ENCODE measurements at places on chromosomes 2 and 18.
A peak's percentile ranks its signal among the peaks of the same experiment; 100 is the strongest.

DNA sequence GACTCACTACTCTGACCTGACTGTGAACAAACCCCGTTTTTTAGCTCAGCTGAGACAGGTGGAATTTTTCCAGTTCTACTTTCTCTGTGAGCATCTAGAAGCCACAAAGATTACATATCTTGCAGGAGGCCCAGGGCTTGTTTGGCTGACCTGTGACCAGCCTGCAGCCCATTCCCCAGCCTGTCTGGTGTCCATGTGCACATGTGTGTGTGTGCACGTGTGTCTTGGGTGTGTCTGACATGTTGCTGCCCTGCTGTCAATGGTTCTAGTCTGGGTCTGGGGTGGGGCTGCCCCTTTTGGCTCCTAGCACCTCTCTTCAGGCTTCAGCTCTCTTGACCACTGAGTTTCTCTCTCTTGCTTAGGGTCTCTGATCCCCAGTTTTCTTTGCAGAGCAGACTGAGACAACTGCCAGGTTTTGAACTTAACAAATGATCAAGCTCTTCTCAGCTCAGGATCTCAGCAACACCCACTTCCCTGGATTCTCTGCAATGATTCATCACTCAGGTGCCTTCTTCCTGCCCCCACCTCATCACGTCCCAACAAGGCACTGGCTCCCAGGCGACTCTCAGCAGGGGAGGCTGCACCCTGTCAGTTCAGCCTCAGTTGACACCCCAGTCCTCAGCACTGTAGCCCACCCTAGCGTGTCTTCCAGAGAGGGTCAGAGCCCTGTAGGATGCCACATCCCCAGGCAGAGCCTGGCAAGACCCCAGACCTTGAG is 130.3 kb downstream of the CELF4 start:
- no peak for DNase-seq

DNA sequence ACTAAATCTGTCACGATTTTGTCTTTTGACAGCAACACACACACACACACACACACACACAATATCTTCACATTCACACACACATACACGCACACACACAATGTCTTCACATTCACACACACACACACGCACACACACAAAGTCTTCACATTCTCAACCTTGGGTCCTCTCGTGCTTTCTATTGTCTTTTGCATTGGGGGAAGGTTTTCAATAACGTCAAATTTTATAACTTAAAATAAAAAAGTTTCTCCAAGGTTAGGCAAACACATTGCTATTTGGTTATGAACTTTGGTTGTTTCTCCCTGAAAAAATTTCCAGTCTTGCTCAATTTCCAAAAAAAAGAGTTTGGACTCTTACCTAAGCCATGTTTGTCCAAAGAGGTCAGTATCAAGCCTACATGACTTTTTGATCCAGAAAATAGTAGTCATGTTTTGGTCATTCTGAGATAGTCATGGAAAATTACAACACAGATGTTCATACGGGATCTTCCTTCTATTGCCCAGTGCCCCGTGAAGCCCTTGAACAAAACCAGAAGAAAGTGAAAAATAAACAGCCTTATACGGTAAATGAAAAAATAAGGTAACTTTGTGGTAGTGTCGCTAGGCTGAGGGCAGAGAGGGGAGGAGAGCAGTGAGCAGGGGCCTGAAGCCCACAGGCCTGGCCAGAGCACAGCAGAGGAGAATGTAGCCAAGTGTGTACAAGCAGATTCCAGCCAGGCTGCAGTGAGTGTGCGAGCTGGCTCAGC is 542.8 kb upstream of the ID2 start:
- DNase-seq, result peak; percentile 96

GRCh38 chr2:46098621-46099062 is 198.6 kb upstream of the EPAS1 start:
- peak; percentile 90 for DNase-seq

- no peak for DNase-seq
These were observed 75.7 kb downstream of the PIK3C3 start for GRCh38 chr18:42030586-42031182.

GRCh38 chr2:100381240-100381639 is 36.2 kb downstream of the CHST10 start:
- peak; percentile 86 for DNase-seq

DNA sequence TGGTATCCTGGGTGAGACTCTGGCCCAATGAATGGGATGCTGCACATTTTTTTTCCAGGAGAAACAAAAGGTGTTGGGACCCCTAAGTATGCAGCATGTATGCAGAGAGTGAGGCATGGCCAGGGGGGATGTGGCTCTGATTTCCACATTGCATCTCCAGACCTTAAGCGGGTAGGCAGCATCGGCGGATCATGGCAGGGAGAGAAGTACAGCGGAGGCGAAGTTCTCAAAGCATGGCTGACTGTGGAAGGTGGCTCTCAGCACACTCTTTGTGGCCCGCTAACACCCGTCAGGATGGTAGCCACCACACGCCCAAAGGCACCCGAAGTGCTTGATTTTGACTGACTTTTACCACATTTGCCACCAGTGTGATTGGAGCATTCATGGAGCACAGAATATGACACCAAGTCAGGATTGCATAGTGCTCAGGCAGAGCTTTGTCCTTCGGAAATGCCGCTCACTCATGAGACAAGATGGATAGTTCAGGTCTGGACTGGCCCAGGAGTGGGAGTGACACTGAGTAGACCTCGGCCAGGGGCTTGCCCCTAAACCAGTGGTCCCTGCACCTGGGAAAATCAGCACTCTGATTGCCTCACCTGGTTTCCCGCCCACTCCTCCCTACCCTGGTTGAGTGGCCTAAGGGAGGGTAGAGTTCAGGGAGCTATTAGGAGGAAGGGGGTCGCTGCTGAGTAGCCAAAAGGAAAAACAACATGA is 14.2 kb downstream of the INPP4A start:
- DNase-seq, result no peak

- peak; percentile 7 for DNase-seq
These were observed 25.1 kb downstream of the SPDYA start for GRCh38 chr2:28835781-28836180.

- DNase-seq, result no peak
These were observed 98.0 kb downstream of the INHBB start for GRCh38 chr2:120443946-120444345.

- no peak for DNase-seq
These were observed 344.8 kb downstream of the RPRM start for GRCh38 chr2:153133716-153134115.

- peak; percentile 54 for DNase-seq
These were observed 141.1 kb downstream of the HNMT start for GRCh38 chr2:138105358-138105757.

GRCh38 chr18:48646976-48647375 is 108.1 kb downstream of the CTIF start:
- no peak for DNase-seq

DNA sequence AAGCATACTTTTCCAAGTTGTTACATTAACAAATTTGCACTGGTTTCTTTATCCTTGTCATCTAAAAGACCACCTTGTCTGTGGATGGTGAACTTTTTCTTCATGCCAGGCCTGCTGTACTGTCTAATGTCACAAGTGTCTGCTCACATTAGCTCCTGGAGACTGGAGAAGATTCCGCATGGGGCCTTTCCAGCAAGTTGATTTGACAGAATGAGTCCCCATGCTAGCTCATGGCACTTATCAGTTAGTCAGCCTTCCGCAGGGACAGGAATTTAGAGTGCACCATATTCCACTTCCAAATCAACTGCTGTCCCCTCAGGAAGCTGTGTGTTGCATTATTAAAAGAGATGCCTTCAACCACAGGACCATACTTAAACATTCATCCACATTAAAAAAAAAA is 41.4 kb upstream of the LRPPRC start:
- DNase-seq, result no peak

- no peak for DNase-seq
These were observed 3.3 kb upstream of the RMDN2 start for GRCh38 chr2:37921781-37922180.

GRCh38 chr2:33425161-33425560 is 51.3 kb upstream of the RASGRP3 start:
- DNase-seq, result no peak

GRCh38 chr2:134722728-134723127 is 3.9 kb upstream of the TMEM163 start:
- DNase-seq, result no peak

DNA sequence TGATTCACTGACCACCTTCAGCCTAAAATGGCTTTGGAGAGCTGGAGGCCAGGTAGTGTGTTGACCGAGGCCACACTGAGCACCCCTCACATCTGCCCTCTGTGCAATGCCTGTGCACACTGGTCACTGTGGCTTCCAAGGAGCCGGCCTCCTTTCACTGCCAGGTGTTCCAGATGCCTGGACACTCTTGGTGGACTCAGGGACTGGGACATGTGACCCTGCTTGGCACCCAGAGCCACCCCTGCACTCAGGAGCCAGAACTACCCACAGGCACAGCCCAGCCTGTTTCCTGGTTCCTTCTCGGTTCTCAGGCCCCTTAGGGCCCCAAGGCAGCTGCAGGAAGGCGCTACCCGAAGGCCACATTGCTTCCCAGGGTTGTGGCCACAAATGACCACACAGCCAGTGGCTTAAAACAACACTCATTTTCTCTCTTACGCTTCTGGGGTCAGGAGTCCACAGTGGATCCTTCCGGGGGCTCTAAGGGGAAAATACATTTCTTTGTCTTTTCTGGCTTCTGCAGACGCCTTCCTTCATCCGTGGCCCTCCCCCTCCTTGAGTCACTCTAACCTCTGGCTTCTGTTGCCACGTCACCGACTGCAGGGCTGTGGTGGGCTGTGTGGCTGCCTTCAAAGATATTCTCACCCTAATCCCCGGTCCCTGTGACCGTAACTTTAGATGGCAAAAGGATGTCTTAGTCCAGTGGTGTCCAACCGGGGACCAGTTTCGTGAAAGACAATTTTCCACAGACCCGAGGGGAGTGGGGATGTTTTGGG is 78.6 kb downstream of the ASB1 start:
- no peak for DNase-seq

- no peak for DNase-seq
These were observed 149.4 kb upstream of the SLC1A4 start for GRCh38 chr2:64839844-64840243.

DNA sequence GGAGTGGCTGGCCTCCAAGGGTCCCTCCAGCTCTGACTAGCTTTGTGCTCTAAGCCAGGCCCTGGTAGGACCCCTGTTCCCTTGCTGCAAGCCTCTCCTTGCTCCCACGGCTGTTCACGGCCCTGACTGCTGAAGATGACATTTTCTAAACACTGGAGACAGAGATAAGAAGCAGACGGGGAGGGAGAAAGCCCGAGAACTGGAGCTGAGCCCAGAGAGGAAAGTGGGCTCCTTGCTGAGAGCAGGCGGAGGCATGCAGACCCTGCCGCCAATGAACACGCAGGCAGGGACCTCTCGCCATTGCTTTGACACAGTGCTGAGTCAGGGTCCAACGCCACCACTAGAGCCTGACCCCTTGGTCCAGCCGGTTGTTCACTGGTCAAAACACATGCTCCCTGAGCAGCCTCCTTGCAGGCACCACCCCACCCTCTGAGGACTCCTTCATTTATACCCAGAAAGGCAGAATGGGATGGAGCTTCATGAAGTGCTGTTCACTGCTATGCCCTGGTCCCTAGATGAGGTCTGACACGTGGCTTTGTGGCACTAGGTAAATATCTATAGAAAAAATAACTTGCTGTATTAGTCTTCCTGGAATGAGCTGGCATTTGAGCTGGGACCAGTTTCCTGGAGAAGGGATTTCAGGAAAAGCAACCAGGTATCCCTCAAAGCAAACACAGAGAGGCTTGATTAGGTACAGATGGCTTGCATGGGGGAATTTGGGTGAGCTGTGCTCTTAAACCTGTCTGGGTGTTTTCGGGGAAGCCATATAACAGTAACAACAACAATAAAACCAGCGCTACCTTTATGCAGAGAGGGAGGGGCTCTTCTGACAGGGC is 65.7 kb downstream of the MCFD2 start:
- peak; percentile 98 for DNase-seq

GRCh38 chr2:240989451-240990265 is 8.8 kb upstream of the SNED1 start:
- DNase-seq, result peak; percentile 30

DNA sequence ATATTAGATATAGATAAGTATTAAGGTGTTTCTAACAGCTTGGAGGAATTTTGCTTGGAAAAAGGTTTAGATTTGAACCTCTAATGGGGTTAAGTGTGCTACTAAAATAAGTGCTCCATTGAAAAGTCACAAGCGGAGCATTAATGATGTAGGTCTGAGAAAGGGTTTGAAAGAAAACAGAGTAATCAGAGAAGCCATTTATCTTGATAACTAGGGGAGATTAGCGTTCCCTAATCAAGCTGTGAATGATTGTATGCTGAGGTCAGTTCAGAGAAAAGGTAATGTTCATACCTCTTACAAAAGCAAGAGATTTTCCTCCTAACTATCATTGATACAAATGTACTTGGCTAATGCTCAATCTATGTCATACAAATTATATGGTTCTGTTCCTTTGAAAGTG is 1.5 kb downstream of the ARHGAP25 start:
- no peak for DNase-seq

- no peak for DNase-seq
These were observed 1.4 kb downstream of the RMC1 start for GRCh38 chr18:23504720-23505119.

DNA sequence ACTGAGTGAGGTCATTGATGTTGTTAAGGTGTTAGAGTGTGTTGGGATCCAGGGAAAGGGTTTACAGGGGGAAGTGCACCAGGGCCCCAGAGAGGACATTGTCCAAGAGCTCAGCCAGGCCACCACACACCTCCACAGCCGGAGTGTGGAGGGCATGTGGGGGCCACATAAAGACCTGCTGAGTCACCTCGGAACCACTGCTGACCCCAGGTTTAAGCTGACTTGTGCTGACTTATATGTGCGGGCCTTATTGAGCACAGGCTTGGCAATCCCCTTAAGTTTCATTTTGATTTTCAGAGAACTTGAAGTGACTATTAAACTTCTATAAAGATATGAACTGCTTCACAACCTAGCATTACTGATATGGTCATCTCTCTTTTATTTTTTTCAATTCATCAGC is 166.2 kb upstream of the MAP3K20 start:
- no peak for DNase-seq

- DNase-seq, result no peak
These were observed 12.4 kb downstream of the ALLC start for GRCh38 chr2:3670376-3670775.

- DNase-seq, result peak; percentile 54
These were observed 308.0 kb upstream of the LYPD1 start for GRCh38 chr2:132977812-132978529.

GRCh38 chr2:112980537-112980936 is 2.7 kb downstream of the IL36G start:
- no peak for DNase-seq

DNA sequence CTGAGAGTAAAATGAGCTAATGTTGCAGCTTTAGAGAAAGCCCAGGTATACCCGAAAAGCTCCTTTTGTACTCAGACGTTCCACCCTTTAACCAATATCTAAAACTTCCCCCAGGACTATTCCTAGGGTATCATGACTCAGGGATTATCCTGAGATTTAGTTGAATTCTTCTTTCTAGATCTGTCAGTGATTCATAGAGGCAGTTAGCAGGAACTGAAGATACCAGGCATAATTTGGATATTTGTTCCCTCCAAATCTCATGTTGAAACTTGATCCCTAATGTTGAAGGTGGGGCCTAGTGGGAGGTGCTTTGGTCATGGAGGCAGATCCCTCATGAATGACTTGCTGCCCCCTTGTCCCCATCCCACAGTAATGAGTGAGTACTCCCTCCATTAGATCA is 161.2 kb upstream of the LRP1B start:
- no peak for DNase-seq

GRCh38 chr2:161733025-161733424 is 108.8 kb downstream of the SLC4A10 start:
- no peak for DNase-seq

- no peak for DNase-seq
These were observed 157.3 kb downstream of the CTNNA2 start for GRCh38 chr2:79670198-79670597.

Measured in fibroblast of the aortic adventitia (primary cell).